ENCODE measurements at places on chromosomes 7 and 10.

- no peak for DNase-seq
Measured at GRCh38 chr10:112531421-112531820, 84.4 kb downstream of the VTI1A start.

- DNase-seq, result no peak
Measured at GRCh38 chr7:82173400-82174021, 270.1 kb downstream of the CACNA2D1 start.

DNA sequence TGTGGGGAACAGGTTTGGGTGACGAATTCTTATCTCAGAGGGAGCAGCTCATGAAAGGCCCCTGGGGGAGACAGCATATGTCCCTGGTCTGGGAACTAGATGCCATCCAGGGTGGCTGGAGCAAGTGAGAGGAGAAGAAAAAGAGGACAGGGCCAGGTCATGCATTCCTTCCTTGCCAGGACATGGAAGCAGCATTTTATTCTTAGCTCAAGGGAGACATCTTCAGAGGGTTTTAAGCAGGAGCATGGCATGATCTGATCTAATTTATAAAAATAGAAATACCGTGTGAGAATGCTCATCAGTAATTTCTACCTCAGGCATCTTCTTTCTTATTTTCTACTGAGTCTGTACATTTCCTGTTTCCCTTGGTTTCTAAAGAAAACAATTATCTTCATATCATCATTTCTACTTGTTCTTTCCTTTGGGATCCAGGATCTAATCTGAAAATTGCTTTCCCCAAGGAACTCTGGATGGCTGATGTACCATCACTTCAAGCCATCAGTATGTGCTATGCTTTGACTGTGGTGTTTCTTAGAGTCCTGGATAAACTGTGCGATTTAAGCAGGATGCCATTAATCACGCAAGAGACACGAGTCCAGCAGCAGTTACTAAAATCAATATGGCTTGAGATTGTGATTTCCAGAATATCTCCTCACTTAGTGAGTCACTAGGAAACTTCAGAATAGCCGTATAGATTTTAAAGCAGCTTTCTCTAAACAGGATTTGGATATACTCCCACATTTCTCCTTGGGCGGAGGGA lies 386.2 kb downstream of the GALNT17 start:
- DNase-seq, result no peak

DNA sequence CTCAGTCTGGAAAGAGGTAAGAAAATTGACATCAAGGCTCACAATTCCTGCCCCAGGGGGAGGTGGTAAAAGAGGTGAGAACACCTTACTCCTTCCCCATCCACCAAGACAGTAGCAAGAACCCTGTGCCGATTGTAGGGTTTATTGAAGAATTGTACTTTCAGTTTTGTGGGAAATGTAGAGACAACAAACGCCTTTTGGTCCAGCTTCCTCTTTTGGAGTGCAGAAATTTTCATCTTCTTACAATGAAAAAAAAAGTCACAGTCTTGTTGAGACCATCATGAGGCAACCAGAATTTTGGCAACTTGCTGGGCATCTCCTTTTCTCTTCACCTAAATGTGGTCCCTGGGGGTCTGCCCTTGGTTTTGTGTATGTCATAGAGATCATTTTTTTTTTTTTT lies 217.7 kb downstream of the TMEM178B start:
- DNase-seq, result no peak

DNA sequence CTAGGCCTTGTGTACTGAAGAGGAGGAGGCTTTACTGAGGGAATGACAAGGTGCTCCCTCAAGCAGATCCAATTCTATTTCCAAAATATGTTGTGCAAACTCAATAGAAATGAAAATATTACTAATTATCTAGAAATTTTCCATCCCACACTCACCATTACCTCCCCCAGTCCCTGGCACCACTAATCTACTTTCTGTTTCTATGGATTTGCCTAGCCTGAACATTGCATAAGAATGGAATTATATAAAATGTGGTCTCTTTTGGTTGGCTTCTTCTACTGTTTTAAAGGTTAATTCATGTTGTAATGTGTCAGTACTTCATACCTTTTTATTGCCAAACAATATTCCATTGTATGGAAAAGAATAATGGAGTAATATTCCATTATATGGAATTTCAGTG lies 18.7 kb upstream of the NUB1 start:
- DNase-seq, result no peak

GRCh38 chr10:75648854-75649253 lies 217.4 kb downstream of the LRMDA start:
- DNase-seq, result no peak

- no peak for DNase-seq
Measured at GRCh38 chr7:1818575-1819258, 148.6 kb downstream of the ELFN1 start.

- no peak for DNase-seq
Measured at GRCh38 chr7:130421684-130422083, 19.1 kb downstream of the CEP41 start.

DNA sequence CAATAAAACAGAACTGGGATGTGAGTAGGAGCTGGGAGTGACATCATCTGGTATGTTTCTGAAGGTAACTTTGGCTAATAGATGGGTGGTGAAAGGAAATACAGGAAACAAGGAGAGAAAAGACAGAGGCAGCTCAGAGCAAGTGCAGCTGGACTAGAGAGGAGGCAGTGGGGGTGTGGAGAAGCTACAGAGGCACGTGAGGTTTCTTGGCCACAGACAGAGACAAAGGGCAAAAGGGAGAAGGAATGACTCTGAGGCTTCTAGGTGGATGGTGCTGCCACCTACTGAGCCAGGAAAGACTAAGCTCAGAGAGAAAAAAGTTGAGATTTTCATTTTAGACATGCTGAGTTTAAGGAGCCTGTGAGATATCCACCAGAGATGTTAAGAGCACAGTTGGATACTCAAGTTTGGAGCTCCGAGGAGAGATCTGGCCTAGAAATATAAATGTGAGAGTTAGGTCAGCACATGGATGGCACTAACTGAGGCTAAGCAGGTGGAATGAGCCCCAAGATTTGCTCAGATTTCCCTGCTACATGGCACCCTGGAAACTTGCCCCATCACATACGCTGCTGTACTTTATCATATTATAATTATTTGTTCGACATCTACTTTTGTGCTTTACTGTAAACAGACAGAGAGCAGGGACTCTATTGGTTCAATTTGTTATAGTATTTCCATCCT lies 293.0 kb upstream of the IMMP2L start:
- DNase-seq, result no peak
